Mucosa of gallbladder (tissue), 1 donor: ENCODE measurements at places on chromosomes 1 and 21. TPM values are rescaled to one million over a fixed set of nuclear protein-coding genes. Genes with fewer than 3 reads are reported as not detected.

DNA sequence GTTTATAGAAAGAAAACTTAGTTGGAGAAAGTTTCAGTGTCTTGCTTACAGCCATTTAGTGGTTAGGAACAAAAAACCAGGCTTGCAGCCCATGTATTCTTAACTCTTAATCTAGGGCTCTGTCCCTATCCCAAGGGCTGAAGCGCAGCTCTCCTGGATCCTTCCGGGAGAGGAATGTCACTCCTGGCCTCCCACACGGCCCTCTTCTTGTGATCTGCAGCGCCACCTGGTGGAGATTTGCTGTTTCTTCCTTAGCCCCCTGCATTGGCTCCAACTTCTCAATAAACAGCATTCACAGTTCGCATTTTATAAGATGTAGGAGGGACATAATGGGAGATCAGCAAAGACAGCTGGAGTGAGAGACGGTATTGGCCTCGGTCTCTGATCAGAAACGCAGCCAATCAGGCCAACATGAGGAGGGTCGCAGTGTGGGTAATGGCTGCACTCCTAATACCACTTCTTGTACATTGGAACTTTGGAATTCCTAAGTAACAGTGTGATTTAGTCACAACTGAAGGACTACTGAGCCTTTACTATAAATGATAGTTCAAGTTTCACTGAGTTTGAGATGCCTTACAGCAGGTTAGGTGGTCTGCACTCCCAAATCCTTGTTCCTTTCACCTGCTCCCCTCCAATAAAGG, 283.4 kb downstream of the ASTN1 start:
- peak; percentile 71 for DNase-seq

DNA sequence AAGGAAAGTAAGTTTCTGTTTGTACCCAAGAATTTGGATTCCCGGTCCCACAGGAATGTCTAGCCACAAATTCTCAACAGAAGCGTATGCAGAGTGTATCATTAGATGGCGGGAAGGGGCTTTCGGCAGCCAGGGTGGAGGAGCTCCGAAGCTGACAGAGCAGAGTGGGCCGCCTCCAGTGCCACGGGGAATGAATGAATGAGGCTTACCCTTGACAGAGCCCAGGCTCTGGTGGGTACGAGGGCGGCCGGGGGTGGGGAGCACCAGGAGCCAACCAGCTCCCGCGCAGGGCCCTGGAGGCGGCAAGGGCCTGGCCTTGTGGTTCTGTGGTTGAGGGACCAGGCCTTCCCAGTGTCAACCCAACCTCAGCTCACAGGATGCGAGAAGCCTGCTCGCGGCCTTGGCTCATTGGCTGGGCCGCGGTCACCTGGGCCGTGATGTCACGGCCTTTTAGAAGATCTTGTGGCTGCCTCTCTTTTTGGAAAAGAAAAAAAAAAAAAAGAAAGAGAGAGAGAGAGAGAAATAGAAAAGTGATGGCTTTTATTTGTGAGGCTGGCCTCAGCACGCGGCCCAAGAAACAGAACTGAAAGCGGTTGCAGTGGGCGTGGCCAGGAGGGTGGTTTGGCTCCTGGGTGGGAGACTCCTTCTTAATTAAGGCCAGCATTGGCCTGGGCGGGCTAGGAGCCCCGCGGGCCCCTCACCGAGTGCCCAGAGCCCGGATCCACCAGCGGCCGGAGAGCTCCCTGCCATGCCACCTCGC, 34.9 kb upstream of the RUNX3 start:
- peak; percentile 75 for DNase-seq

Gene CAMK2N1
- total RNA-seq: 140 TPM

DNA sequence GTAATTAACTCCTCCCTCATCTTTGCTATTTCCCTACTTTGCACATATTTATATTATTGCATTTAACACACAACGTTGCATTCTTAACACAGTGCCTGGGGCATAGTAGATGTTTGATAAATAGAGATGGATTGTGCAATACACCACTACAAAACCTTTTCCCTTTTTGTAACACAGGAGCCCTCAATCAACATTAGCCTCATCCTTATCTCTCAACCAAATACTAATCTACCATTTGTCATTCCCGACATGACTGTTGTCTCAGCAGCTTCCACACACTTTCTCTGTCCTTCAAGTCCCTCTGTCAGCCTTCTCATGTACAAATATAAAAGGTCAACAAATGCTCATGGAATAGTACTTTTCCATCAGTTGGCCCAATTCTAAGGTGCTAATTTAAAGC, 78.9 kb upstream of the KCNK2 start:
- no peak for DNase-seq

DNA sequence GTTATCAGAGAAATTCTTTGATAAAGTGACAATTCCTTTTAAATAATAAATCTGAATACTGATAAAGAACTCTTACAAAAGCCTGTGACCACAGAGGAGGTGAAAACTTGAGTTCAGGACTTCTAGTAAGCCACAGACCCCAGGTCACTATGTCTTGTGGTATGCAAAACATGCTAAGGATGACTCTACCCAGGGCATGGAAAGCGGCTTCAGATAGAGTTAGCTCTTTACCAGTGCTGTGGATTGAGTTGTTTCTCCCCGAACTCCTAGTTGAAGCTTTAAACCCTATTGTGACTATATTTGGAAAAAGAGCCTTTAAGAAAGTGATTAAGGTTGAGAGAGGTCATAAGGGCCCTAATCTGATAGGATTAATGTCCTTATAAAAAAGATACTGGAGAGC, 42.3 kb downstream of the HLX start:
- DNase-seq: no peak

GRCh38 chr1:70487459-70487815, 76.4 kb downstream of the CTH start:
- no peak for DNase-seq

GRCh38 chr1:234675572-234675971, 65.6 kb upstream of the IRF2BP2 start:
- no peak for DNase-seq

GRCh38 chr1:31955917-31956736, 18.0 kb upstream of the PTP4A2 start:
- peak; percentile 88 for DNase-seq

DNA sequence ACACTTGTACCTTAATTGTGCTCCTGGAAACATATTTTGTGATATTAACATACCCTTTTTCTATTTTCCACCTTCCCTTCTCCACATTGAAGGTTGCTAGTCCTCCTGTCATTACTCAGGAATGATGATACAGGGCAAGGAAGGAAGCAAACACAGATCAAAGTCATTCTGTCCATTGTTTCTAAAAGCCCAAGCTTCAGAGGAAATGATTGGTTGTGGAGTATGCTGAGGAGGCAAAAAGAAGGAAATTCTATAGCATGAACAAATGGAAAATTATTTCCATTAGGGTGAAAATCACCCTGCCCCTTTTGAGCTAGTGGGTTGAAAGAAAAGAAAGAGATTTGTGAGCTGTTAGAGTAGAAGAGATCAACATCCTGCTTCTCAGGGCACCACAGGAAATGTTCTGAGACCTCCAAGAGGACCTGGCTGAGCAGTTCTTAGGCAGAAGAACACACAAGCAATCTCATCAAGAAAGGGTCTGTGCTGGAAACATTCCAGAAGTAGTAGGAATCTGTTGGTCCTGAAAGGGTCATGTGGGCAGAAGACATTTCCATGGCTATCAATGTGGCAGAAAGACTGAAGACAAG, 29.0 kb upstream of the PRRX1 start:
- DNase-seq: no peak

Gene SLC2A5
- 8.8 TPM for total RNA-seq

Gene SYNC
- total RNA-seq: 17.4 TPM

- DNase-seq: no peak
Measured at GRCh38 chr1:156742017-156742416, 1.1 kb upstream of the MRPL24 start.

Gene ALX3
- not detected for total RNA-seq

Gene ADGRL2
- 45.1 TPM for total RNA-seq

Gene CLIC6
- 30.3 TPM for total RNA-seq

DNA sequence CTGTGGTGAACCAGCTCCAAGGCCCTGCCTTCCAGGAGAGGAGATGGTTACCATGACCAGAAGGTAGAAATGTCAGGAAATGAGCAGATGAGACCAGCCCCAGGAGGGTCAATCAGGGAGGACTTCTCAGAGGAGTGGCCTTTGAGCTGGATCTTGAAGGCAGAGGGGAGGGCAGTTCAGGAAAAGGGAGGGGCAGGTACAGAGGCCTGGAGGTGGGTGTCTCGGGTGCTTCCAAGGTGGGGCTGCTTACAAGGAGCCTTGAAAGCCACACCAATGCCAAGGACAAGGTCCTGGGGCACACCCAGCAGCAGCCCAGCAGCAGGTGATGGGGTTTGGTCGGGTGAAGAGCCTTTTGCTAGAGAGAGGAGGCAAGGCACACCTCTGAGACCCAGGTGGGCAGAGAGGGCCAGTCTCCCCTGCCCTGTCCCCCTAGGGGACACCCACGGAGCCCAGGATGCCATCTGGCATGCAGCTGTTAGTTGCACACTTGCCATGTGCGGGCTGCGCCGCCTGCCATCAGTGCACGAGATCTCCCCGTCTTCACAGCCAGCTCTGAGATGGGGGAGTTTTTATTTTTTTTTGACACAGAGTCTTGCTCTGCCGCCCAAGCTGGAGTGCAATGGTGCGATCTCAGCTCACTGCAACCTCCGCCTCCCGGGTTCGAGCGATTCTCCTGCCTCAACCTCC, 18.5 kb downstream of the SLC66A1 start:
- DNase-seq: no peak

Gene FAM167B
- total RNA-seq: 7.6 TPM

DNA sequence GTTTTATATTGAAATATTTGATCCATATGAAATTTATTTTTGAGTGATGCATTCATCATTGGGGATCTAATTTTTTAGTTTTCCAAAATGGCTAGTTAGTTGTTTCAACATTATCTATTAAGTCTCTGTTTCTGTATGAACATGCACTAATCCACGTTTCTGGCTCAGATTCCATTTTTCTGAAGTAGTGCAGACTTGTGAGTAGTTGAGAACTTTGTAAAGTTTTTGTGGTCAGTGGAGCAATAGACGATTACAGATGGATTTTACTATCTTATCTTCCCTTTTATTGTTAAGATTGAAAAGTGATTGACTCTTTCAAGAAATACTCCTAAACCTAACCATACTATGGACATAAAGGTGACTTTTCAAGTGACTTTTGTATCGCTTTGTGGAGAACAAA, 16.7 kb downstream of the SOAT1 start:
- no peak for DNase-seq

- DNase-seq: no peak
Measured at GRCh38 chr1:151344291-151344690, 2.8 kb downstream of the RFX5 start.

DNA sequence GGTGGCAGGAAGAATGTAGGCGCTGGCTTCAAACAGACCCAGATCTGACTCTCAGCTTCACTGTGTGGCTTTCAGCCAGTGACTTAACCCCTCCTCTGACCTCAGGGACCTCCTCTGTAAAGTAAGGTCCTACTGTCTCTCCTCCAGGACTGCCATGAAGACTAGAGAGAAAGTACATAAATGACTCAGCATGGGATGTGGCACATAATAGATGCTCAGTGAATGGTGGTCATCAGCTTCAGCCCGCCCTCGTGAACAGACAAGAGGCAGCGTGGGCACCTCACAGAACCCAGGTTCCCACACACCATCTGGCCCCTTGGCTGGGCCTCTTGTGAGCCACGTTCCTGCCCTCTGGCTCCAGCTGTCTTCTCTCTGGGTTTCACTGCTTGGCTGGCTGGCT, 126.0 kb downstream of the SYF2 start:
- DNase-seq: no peak

DNA sequence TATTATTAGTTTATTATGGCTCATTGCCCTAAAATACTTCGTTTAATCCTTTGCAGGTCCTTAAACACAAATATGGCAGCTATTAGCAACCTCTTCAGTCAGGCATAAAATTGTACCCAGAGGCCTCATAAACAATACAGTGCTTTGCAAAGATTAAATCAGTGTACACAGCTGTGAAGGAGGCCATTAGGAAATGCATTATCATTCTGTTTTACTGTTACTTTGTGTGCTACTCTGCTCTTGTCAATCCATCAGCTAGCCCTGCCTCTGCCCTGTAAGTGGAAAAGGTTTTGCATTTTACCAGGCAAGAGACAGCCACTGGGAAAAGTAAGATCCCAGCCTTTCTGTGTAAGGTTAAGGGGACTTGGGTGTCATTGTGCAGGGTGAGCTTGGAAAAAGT, 415.7 kb upstream of the DAB1 start:
- DNase-seq: no peak

DNA sequence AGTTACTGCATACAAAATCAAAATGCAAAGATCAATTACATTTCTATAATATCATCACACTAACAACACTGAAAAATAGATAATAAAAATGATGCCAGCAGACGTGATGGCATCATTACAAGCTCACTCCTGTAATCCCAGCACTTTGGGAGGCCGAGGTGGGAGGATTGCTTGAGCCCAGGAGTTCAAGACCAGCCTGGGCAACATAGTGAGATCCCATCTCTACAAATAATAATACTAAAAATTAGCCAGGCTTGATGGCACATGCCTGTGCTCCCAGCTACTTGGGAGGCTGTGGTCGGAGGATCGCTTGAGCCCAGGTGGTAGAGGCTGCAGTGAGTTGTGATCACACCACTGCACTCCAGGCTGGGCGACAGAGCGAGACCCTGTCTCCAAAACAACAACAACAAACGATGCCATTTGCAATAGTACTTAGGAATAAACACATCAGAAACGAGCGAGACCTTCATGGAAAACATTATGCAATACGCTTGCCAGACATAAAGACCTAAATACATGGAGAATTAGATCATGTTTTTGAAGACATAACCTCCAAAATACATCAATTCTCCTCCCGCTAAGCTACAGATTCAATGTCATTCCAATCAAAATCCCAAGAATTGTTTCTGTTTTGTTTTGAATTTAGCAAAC, 86.6 kb upstream of the ERRFI1 start:
- no peak for DNase-seq

- no peak for DNase-seq
Measured at GRCh38 chr1:100785470-100786052, 66.0 kb downstream of the VCAM1 start.

Gene LYSMD1
- 11.5 TPM for total RNA-seq

DNA sequence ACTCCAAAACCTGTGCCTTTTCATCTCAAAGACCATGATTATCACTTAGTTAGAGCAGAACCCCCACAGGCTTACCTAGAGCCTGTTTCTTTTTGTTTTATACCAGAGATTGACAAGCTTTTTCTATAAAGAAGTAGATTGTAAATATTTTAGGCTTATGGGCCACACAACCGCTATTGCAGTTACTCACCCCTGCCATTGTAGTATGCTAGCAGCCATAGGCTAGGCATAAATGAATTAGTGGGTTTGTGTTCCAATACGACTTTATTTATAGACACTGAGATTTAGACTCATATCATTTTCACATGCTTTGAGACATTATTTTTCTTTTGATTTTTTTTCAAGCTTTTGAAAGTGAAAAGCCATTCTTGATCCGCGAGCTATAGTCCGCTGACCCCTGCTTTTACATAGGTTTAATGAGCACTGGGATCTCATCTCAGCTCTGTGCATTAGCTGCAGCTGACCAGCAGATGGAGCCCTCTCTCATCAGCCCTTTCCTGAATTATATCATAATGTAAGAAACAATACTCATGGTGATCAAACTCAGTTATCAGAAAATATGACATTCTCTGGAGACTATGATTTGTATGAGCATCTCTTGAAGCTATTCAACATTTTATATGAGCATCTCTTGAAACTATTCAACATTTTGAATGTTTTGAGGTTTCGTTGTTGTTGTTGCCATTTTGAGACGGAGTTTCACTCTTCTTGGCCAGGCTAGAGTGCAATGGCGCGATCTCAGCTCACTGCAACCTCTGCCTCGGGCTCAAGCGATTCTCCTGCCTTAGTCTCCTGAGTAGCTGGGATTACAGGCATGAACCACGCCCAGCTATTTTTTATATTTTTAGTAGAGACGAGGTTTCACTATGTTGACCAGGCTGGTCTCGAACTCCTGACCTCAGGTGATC, 111.9 kb upstream of the L1TD1 start:
- peak; percentile 38 for DNase-seq

GRCh38 chr1:47635111-47635510, 197.3 kb downstream of the FOXD2 start:
- no peak for DNase-seq
